Activated CD4-positive, alpha-beta T cell treated with anti-CD3 and anti-CD28 coated beads, Interleukin-2, amount 10 ng/mL, durations not matched to agents 7 days and 5 days (primary cell): ENCODE measurements at places on chromosomes 7 and 10.

GRCh38 chr10:30039567-30039966 is 19.8 kb downstream of the JCAD start:
- no peaks in the 10 kb centered on the region for H3K36me3 ChIP-seq
- H3K27ac ChIP-seq: no peak overlapping the region
- no peak overlapping the region for H3K4me3 ChIP-seq
- peaks cover 70% of the 10 kb centered on the region for H3K27me3 ChIP-seq

GRCh38 chr10:127928021-127928806 is 21.3 kb downstream of the PTPRE start:
- H3K4me1 ChIP-seq: peaks cover 3% of the 10 kb centered on the region
- H3K36me3 ChIP-seq: no peaks in the 10 kb centered on the region
- no peak overlapping the region for H3K4me3 ChIP-seq
- no peaks in the 10 kb centered on the region for H3K27me3 ChIP-seq
- no peak overlapping the region for H3K27ac ChIP-seq

GRCh38 chr10:97057491-97058235 is 128.1 kb downstream of the SLIT1 start:
- DNase-seq: no peak
- peak overlapping the region; percentile 31 for H3K27ac ChIP-seq
- H3K4me3 ChIP-seq: no peak overlapping the region
- H3K4me1 ChIP-seq: no peaks in the 10 kb centered on the region
- H3K27me3 ChIP-seq: no peaks in the 10 kb centered on the region

DNA sequence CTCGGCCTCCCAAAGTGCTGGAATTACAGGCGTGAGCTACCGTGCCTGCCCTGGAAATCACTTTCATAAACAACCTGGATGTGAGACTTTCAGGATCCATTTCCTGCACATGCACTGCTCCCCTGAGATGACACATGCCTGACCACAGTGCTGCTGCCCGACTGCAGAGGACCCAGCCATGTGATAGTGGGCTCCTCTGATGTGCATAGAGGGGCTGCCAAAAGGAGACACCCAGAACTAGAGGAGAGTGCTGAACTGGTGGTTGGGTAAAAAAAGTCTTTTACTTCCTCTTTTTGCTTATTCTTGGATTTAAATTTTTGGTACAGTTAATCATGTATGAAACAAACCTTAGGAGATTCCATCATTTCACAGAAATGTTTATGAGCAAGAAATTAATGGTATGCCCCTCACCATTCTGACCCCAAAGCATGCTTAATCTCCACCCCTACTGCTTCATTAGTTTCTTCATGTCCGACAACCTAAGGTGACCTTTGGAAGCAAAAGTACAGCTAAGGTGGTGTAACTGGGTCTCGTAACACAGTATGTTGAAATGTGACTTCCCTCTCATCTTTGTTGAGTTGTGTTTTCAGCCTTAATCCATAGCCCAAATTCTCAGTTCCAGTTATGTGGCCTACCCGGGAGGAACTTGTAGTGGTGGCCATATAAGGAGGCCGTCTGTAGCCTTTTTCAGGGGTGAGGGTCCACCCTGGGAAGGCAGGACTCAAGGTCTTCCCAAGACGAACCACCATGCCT is 111.1 kb downstream of the RNF216 start:
- H3K36me3 ChIP-seq: no peaks in the 10 kb centered on the region
- H3K4me3 ChIP-seq: no peak overlapping the region
- no peak for DNase-seq
- no peak overlapping the region for H3K27ac ChIP-seq
- H3K27me3 ChIP-seq: no peaks in the 10 kb centered on the region

DNA sequence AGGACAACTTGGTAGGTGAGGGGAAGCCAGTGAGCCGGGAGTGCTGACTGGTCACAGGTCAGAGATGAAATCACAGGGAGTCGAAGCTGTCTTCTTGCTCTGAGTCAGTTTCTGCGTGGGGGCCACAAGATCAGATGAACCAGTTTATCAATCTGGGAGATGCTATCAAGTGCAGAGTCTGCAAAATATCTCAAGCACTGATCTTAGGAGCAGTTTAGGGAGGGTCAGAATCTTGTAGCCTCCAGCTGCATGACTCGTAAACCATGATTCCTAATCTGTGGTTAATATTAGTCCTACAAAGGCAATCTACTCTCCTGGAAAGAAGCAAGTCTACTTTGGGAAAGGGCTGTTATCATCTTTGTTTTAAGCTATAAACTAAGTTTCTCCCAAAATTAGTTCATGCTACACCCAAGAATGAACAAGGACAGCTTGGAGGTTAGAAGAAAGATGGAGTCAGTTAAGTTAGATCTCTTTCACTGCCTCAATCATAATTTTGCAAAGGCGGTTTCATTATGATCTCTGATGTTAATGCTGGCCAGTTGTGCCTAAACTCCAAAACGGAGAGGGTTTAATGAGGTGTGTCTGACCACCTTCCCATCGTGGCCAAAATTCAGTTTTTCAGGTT is 8.4 kb upstream of the LMOD2 start:
- H3K27me3 ChIP-seq: peaks cover 21% of the 10 kb centered on the region
- no peaks in the 10 kb centered on the region for H3K4me1 ChIP-seq
- no peak overlapping the region for H3K27ac ChIP-seq
- H3K36me3 ChIP-seq: no peaks in the 10 kb centered on the region

DNA sequence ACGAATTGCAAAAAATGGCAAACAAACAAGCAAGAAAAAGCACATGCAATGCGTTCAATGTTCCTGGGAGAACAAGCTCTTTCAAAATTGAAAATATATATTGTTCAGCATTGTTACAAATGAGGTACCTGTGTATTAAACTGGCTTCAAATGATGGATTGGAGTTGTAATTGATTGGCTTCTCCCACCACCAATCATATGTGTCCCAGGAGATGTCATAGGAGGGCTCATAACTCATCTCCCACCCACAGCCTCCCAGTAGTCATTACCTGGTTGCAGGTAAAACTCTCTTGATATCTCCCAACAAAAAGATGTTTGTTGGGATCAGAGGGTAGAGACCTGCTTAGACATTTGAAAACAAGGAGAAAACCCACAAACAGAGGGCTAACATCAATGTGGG is 302.9 kb downstream of the BAMBI start:
- no peak overlapping the region for H3K4me3 ChIP-seq
- no peak overlapping the region for H3K27ac ChIP-seq
- H3K36me3 ChIP-seq: no peaks in the 10 kb centered on the region

- H3K36me3 ChIP-seq: no peaks in the 10 kb centered on the region
- no peak overlapping the region for H3K4me3 ChIP-seq
- no peak overlapping the region for H3K27ac ChIP-seq
- no peaks in the 10 kb centered on the region for H3K4me1 ChIP-seq
- DNase-seq: no peak
- H3K27me3 ChIP-seq: no peaks in the 10 kb centered on the region
These were observed 244.5 kb upstream of the ETV1 start for GRCh38 chr7:14233868-14234369.
